ENCODE measurements at places on chromosomes 6 and 20.
A peak's percentile ranks its signal among the peaks of the same experiment; 100 is the strongest.

DNA sequence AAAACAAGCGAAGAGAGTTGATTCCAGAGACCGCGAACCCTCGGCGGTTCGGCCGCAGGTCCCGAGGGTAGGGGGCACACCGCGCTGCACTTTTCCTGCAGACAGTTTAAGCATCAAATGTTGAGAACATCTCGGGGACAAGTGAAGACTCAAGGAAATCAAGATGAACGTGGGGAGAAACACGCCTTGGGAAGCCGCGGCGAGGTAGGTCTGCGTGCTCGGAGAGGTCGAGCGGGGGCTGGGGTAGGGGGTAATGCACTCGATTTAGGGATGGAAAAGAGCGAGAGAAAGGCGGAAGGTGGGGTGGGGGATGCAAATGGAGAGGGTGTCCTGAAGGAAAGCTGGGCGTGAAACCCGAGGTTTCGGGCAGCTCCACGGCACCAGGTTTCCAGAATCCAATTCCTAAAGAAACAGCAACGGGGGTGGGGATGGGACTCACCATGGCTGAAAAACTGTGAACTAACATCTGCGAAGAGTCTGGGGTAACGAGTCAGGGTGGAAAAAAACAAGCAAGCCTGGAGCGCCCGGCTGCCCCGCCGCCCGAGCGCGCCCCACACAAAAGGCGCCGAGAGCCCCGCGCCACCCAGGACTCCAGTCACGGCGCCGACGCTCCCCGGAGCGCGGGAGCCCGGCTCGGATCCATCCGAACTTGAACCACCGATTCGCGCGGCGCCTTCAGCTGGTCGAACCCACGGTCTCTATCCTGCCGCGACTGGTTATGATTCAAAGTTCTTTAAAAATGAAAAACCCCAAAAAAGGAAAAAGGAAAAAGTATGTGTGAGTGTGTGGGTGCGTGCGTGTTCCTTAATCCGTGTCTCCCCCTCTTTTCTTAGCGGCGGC, 3.5 kb downstream of the TFAP2A start:
- no peak for DNase-seq

- no peak for DNase-seq
Measured at GRCh38 chr6:129662406-129662766, 47.6 kb downstream of the ARHGAP18 start.

GRCh38 chr20:47273591-47274235, 82.8 kb downstream of the ZMYND8 start:
- DNase-seq, result no peak

- peak; percentile 16 for DNase-seq
Measured at GRCh38 chr6:71724456-71725125, 161.8 kb upstream of the RIMS1 start.

GRCh38 chr6:113447088-113447831, 409.9 kb upstream of the MARCKS start:
- DNase-seq, result peak; percentile 76

DNA sequence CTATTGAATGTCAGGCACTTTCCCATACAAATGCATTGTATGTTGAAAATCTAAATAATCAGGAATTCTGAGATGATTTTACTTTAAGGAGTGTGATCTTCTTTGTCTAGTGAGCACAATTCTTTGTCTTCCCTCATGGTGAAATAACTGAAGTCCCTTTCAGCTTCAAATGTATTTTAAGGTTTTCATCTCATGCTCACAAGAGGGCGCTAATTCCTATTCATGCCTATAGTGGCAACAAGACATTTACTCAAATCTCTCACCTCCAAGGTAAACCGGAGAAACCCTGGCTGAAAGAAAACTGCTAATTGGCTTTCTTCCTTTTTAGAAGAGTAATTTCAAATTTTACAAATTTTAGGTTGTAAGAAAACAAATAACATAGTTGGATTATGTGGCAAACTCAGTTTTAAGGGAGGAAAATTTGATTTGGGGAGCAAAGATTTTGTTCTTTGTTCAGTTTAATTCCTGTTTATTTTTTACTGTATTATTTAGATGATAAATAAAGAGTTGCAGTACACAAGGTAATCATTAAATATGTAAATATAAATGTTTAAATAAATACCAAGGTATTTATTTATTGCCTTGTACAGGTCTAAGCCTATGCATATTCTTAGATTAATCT, 69.1 kb downstream of the SLC35F1 start:
- DNase-seq, result peak; percentile 37

DNA sequence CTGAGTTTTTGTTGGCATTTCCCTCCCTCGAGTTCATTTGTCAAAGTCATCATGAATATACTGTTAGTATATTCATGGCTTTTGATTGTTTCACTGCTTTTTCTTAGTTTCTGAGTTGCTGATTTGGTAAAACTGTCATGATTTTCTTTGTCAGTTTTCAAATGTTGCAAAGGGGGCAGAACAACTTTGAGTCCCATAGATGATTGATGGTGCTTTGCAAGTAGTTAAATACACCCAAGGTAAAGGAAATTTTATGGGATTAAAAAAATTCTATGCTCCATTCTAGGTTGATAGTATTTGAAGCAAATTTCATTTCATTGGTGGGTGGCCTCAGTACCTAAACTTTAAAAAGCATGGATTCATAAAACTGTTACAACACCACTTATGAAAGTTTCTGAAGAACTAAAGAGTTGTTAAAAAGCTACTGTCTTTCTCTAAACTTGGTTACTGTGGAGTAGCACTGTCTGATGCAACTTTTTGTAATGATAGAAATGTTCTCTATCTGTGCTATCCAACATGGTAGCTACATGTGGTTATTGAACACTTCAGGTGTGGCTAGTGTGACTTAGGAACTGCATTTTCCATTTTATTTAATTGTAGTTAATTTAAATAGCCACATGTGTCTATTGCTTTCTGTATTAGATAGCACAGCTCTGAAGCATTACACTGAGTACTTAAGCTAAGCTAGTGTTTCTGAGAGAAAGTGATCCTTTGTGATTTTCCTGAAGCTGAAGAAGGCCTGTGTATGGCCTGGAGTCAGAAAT, 153.6 kb downstream of the ZFAND3 start:
- no peak for DNase-seq

GRCh38 chr20:17499041-17499440, 32.1 kb downstream of the BFSP1 start:
- DNase-seq, result no peak

- DNase-seq, result no peak
Measured at GRCh38 chr6:137219664-137220252, 573 bp upstream of the IFNGR1 start.

DNA sequence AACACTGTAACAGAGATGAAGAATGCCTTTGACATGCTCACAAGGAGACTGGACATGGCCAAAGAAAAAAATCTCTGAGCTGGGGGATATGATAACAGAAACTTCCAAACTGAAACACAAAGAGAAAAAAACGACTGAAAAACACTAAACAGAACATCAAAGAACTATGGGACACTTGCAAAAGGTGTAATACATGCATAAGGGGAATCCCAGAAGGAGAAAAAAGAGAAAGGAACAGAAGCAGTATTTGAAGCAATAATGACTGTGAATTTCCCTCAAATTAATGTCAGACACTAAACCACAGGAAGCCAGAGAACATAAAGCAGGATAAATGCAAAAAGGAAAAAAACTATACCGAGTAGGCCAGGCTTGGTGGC, 117.4 kb upstream of the ARID1B start:
- DNase-seq, result no peak

GRCh38 chr6:121536345-121536744, 100.9 kb downstream of the GJA1 start:
- no peak for DNase-seq

DNA sequence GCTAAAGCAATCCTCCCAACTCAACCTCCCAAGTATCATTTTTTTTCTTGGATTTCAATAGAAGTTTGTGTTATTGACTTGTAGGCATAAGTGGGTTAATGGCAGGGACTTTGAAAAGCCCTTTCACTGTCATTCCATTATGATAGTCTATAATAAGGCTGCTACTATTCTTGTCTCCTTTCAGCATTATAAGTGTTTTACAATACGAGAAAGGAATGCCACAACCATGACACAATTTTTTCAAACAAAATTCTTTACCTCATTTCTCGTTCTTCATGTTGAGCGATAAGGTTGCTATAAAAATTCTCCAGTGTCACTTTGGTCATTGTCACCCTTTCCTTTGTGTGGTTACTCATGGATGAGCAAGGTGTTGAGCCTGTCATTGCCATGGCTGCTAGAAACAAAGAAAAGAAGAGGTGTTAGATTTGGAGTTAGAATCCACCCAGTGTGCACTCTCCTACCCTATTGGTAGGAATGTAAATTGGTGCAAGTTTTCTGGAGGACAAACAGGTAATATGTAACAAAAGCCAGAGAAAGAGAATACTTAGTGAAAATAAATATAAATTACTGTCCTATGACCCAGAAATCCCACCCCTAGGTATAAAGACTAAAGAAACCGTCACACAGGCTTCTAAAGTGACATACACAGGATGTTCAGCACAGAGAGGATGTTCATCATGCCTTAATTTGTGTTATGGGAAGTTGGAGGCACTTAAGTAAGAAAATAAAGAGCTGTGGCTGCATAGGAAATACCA, 7.3 kb downstream of the STK38 start:
- no peak for DNase-seq

- no peak for DNase-seq
Measured at GRCh38 chr6:29941471-29941870, 861 bp upstream of the HLA-A start.

DNA sequence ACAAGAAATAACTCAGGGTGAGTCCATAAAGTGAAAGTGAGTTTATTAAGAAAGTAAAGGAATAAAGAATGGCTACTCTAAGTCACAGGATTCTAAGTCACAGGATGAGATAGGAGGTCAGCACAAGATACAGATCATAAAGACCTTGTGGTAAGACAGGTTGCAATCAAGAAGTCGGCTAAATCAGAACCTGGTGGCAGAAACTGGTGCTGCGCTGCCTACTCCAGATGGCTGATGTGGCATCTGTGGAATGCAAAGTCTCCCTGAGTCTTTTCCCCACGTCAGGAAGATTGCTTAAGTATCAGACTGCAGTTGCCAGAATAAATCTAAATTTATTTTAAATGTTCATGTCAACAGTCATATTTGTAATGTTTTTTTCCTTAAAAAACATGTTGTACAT, 10.7 kb upstream of the KCNK15 start:
- no peak for DNase-seq

- DNase-seq, result no peak
Measured at GRCh38 chr20:46774943-46775560, 65.6 kb downstream of the SLC2A10 start.

GRCh38 chr6:33840048-33840926, 36.5 kb upstream of the MLN start:
- peak; percentile 78 for DNase-seq

- no peak for DNase-seq
Measured at GRCh38 chr6:21360336-21360735, 233.2 kb upstream of the SOX4 start.

DNA sequence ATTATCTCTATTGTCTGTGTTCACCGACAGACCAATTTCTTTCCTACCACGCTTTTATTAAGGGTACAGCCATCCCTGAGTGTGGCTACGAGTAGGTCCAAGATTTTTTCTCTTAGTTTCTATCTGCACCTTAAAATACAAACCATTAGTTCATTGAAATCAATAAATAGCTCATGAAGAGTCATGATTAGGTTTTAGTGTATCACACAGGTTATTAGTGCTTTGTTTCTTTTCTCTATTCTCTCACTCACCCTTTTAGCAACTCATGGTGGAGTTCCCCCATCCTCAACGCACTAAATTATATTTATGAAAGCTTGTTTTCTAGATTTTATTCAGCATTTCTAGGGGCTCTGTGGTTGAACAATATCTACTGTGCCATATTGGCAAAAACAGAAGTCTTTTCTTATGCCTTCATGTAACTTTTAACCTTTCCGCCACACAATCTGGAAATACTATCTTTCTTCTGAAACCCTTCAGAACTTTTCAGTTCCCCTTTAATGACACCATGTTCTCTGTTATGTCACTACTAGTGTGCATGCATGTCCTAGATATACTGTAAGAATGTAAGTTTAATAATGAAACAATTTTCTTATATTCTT, 128.2 kb upstream of the LAMA2 start:
- no peak for DNase-seq

DNA sequence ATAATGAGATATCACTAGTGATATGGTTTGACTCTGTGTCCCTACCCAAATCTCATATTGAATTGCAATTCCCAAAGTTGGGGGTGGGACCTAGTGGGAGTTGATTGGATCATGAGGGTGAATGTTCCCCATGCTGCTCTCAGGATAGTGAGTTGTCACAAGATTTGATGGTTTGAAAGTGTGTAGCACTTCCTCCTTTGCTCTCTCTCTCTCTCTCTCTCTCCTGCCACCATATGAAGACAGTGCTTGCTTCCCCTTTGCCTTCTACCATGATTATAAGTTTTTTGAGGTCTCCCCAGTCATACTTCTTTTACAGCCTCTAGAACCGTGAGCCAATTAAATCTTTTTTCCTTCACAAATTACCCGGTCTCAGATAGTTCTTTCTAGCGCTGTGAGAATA, 1002.0 kb upstream of the ADGRB3 start:
- no peak for DNase-seq

- no peak for DNase-seq
Measured at GRCh38 chr6:5814116-5814515, 192.6 kb downstream of the NRN1 start.

GRCh38 chr6:36235309-36235708, 34.6 kb upstream of the PNPLA1 start:
- DNase-seq, result no peak

- no peak for DNase-seq
Measured at GRCh38 chr6:166596776-166597507, 10.5 kb upstream of the RAMACL start.

DNA sequence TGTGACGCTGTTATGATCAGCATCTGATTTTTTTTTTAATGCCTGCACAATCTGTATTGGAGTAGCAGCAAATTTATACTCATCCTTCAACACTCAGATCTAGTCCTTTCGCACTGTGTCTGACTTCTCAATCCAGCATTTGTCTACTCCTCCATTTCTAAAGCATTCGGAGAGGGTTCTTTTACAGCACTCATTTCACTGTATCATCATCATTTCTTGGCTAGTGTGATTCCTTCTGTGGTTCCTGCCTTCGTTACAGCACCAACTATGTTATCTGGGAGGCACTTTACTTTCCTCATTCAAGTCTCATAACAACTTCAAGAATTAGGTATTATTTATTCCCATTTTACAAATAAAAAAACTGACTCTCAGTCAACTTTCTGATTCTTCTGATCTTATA, 18.0 kb downstream of the NUDT3 start:
- DNase-seq, result no peak

Measured in astrocyte of the cerebellum (primary cell).